ENCODE measurements at places on chromosomes 11 and 22.

GRCh38 chr22:45757936-45758335 lies 86.3 kb downstream of the ATXN10 start:
- no peak for DNase-seq

DNA sequence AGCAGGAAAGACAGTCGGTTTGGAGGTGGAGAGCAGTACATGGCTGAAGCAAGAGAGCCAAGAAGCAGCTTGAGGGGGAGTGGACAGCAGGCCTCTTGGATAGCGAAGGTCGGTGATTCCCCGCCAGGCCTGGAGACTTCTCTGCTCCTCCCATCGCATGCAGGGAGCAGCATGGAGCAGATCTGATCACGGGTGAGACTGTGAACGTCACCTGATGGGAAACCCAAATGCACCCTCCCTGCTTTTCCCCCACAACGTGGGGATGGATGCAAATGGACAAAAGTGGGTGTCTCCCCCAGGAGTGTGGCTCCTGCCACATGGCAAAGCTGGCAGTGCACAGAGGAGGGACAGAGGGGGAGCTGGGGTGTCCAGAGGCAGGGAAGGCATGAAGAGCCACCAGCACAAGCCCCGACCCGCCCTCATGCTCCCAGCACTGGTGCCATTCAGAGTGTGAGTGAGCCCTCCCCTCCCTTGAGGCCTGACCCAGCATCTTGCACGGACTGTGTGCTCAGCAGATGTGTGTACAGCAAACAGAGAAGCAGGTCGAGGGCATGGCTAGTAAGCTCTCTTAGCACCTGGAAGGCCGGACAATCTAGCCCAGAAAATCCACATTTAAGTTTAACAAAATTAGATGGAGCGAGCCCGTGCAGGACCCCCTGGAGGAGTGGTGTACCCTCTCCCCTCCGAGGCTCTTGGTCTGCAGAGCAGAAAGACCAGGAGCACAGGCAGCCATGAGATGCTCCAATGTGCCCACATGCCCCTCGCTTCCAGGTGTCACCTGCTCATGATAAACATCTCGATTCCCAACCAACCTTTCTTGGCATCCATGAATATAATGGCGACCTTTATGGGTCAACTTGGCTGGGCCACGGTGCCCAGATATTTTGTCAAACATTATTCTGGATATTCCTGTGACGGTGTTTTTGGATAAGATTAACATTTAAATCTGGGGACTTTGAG lies 661.7 kb downstream of the TBC1D22A start:
- DNase-seq = no peak

GRCh38 chr11:115162919-115163318 lies 341.3 kb downstream of the CADM1 start:
- DNase-seq = no peak

DNA sequence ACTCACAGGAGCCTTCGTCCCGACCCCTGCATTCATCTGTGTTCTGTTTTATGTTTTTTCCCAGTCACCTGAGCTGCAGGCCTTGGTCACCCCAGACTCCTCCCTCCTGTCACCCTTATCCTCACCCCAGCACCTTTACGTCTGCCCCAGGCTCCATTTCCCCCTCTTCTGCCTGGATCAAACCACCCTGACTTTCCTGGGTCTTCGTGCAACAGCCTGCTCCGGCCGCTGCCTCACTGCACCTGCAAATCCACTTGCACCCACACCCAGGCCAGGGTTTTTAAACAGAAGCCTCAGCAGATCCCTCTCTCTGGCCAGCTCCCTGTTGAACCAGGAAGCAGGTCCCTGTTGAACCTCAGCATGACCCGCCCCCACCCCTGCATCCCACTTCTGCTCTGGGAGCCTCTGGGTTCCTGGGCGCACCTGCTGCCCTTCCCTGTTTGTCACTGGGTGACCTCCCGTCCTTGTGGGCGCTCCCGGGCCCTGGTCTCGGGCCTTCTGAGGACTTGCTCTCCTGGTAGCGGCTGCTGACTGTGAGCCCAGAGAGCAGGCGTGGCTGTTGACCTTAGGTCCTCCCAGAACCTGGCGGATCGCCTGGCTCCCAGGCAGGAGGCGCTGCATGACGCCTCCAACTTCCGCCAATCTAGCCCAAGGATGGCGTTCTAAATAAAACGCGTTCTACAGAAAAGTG lies 12.8 kb downstream of the MAPK8IP2 start:
- DNase-seq = no peak

GRCh38 chr11:1932105-1932480 lies 12.6 kb downstream of the TNNT3 start:
- no peak for DNase-seq

DNA sequence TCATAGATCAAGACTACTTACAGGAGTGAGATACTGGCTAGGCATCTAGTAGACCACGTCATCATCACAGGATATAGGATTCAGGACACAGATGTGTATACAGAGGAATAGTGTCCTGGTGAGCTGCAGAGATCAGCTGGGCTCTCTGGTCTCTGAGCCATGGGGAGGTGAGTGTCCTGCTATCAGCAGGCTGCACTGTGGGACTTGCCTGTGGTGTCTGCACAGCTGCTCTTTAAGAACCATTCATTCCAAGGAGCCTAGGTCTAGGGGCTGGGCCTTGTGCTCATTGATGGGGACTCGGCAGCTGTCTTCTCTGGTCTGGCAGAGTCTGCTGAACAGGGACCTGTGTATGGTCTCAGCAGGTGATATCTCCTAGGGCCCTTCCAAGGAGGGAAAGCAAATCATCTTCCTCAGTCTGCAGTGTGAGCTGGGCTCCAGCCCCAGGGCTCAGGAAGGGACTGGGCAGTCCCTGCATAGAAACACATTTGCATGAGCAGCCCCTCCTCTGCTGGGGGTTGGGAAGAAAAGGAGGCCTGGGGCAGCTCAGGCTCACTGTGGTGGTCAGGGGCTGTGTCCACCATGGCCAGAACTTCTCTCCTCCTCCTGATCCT lies 66.1 kb upstream of the VPREB1 start:
- no peak for DNase-seq

GRCh38 chr22:31968022-31968421 lies 23.7 kb downstream of the YWHAH start:
- no peak for DNase-seq

DNA sequence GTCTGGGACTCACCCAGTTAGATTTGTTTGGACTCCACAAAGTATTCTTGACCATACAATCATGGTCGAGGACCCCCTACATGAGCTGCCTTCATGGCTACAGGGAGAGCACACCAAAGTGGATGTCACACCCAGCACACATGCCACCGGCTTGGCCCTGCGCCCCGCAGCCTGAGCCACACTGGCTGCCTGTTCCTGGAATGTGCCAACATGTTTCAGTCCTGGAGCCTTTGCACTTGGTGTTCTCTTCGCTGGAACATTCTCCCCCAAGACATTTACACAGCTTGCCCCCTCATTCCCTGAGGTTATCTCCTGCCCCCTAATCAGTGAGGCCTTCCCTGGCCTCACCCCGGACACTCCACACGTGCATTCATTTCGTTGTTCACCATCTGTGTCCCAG lies 46.0 kb downstream of the PPARA start:
- DNase-seq = no peak
